ENCODE measurements at places on chromosomes 5 and 9.
A peak's percentile ranks its signal among the peaks of the same experiment; 100 is the strongest.

DNA sequence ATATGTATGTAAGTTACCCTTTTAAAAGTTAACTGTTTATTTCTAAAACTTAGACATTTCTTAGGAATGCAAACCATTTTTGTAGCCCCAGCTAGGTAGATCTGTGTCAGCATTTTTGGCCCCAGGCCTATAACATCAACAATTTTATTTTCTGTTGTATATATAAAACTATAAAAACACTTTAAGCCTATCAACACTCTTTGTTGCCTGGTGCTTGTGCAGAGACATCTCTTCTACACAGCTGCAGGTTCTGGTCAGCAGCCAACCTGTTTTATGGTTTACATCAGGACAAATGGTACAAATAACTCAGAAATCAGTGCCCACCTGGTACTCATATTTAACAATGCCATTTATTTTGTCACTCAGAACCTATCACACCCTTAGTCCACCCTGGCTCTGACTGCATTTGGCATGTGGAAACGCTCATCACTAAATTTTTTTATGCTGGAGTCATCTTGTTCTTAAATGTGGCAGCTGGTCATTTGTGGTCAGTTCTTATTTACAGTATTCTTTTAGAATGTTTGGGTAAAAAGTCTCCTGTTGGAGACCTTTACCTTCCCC is 173.4 kb downstream of the DNAH5 start:
- no peak for DNase-seq

DNA sequence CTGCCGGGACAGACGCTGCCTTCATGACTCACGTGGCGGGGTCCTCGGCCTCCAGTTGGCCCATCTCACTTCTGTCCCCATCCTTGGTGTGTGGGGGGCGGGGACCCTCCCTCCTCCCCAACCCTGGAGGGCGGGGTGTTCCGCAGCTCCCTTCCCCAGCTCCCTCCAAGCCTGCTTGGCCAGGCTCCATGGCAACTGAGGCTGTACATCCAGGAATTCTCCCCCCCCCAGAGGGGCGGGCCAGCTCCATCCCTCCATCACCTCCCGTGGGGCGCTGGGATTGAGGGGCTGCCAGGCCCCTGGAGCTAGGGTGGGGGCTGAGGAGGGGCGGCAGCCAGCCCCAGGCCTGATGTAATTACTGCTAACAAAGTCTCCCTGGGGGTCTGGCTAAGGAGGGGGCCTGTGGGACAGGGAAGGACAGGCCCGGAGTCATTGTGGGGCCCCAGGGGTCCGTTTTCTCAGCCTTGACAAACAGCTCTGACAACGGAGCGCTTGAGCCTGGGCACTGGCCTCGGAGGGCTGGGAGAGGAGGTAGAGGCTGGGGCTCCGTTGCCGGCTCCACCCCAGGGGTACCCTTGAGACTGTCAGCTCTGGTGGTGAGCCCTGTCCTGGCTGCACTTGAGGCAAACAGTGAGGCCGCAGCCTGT is 8.0 kb downstream of the DIPK1B start:
- DNase-seq: no peak

- no peak for DNase-seq
Observed at GRCh38 chr9:85536076-85536475, 205.7 kb downstream of the AGTPBP1 start.

DNA sequence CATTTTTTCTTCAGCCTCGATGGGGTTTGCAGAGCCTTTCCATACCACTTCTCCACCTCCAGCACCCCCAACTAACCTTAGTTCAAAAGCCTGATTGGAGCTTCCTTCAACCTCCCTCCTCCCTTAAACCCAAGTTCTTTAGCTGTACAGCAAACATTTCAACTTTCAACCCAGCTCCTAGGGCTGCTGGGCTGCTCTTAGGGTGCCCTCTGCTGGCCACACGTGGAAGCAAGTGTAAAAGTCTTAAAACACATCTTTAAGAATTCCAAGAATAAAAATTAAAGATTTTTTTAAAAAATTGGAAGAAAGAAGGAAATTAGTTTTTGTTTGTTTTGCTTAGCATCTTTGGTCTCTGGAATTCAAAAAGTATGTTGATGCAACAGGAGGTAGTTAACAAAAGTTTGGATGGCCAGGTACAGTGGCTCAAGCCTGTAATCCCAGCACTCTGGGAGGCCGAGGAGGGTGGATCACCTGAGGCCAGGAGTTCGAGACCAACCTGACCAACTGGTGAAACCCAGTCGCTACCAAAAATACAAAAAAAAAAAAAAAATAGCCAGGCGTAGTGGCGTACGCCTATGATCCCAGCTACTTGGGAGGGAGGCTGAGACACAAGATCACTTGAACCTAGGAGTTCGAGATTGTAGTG is 15.5 kb upstream of the HSD17B3 start:
- peak; percentile 43 for DNase-seq

DNA sequence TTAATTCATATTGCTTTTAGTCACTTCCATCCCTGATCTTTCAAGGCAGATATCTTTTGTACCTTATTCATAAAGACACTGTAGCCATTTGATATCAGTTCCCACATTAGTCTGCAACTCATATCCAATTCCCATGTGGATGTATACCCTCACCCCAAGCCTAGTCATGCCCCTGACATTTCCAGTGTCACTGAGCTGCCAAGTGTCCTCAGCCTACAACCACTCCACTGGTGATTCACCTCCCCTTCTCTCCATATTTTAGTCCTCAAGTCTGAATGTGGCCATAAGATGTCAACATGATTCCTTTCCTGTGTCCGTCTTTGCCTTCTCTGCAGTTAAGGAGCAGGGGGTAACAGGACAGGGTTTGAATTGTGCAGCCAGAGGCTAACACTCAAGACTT is 346.9 kb downstream of the RAB3C start:
- DNase-seq: no peak

Data from NCI-H1105 (cell line).